ENCODE measurements at places on chromosomes 12 and 14.

- no peak for DNase-seq
Measured at GRCh38 chr14:87142551-87143211, 850.3 kb downstream of the GALC start.

DNA sequence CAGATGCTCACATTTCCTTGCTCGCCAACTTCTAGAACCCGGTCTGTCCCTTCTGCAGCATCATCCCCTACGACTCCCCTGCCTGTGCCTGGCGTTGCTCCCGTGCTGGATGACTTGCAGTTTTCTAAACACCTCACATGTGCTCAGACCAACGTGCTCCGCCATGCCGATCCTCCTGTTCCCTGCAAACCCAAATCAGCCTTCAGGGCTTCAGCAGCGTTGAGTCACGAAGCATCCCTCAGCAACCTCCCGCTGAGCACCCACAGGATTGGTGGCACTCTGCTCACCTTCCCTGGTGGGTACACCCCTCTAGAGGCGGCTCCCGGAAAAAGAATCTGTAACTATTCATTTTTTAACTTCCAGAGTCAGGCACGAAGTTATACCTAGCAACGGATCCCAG lies 2.8 kb upstream of the PIWIL1 start:
- DNase-seq, result no peak

GRCh38 chr14:105137481-105138020 lies 31.0 kb downstream of the JAG2 start:
- DNase-seq, result no peak

GRCh38 chr12:47097276-47097896 lies 17.6 kb upstream of the AMIGO2 start:
- DNase-seq, result no peak

DNA sequence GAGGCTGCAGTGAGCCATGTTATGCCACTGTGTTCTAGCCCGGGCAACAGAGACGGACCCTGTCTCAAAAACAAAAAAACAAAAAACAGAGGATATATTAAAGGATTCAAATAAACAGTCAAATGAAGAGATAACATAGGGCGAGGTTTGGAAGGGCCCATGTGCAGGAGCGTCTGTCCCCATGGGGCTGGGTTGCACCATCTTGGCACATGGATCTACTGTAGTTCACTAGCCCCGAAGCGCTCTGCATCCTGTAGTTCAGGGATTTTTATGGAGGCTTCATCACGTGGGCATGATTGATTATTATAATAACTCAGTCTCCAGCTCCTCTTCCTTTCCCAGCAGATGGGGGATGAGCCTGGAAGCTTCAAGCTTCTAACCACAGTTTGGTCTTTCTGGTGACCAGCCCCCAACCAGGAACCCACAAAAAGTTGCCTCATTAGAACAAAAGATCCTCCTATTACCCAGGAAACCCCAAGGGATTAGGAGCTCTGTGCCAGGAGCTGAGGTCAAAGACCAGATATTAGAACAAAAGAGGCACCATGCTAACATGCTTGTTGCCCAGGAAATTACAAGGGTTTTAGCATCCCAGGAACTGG lies 59.9 kb downstream of the HCAR2 start:
- DNase-seq, result peak; percentile 86

DNA sequence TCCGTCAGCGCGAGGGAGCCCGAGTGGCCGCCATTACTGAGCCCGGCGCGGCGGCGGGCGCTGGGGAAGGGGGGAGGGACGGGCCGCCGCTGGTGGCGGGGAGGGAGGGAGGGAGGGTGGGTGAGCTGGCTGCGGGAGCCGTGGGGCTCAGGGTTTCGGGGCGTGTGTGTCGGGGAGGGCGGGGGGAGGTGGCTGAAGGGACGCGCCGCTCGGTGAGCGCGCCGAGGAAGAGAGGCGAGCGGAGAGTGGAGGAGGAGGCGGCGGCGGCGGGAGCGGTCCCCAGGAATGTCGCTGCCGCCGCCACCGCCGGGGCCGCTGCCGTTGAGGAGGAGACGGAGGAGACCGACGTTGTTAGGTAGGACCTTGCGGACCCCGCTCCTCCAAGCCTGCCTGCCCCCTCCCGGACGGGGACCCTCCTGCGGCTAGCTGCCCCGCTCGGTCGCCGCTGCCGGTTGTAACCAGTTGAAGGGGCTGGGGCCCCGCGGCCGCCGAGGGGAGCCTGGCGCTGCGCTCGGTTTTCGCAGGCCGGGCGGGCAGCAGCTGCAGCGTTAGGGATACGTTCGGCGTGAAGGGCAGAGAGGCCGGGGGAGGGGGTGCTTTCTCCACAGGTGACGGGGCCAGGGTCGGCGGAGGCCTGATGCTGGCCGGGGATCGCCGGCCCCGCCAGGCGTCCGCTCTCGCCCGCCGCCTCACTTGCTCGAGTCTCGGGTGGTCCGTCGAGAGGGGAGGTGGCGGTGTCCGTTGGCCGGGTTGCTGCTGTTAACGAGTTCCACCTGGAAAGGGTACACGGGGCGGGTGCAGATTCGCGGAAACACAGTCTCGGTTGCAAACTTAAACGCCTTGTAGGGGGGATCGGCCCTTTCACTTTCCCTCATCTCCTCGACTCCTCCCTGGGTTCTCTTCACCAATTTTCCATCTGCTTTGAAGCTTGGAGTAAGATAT lies at the start of gene ARHGAP5:
Gene ARHGAP5, plus strand, starts transcription at position 224 of the 942 bp plus-strand sequence. CDS start 13,366 bp downstream, outside the sequence.
- no peak for DNase-seq

DNA sequence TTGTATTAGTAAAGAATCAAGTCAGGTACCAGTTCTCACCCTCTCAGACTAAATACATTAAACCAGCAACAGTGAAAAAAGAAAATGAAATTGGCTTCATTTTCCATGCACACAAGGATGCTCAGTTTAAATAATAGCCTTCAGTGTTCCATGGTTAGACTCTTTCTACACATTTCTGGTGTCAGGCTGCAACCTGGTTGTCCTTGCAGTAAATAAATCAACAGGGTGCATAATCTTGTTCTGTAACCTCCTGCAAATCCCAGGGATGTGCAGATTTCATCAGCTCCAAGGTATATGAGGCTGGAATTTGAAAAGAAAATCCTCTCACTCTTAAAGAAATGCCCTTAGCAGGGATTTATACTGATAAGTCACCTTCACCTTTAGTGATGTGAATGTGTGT lies 46.7 kb upstream of the BTG1 start:
- DNase-seq, result no peak

GRCh38 chr12:50402264-50403000 lies 1.7 kb downstream of the LARP4 start:
- DNase-seq, result no peak

DNA sequence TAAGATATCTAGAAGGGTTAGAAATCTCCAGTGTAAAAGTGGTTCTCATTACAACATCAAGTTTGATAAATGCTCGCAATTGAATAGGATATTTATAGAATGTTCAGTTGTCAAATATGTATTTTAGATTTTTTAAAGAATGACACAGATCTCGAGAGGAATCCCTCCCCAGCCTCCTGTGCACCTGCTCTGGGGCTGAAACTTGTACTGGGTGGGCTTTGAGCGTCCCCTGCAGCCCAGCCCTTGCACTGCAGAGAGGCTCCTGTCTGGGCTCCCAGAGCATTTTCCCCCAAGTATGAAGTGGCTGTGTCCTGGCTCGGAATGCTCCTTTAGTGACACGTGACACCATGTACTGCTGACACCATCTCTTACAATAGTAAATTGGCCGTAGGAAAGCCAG lies 499.6 kb downstream of the TMEM121 start:
- DNase-seq, result no peak

- DNase-seq, result no peak
Measured at GRCh38 chr14:74421981-74422380, 4.0 kb downstream of the SYNDIG1L start.

GRCh38 chr14:77442196-77442595 lies 15.2 kb downstream of the VIPAS39 start:
- DNase-seq, result no peak

- no peak for DNase-seq
Measured at GRCh38 chr14:41830714-41831406, 224.2 kb downstream of the LRFN5 start.

DNA sequence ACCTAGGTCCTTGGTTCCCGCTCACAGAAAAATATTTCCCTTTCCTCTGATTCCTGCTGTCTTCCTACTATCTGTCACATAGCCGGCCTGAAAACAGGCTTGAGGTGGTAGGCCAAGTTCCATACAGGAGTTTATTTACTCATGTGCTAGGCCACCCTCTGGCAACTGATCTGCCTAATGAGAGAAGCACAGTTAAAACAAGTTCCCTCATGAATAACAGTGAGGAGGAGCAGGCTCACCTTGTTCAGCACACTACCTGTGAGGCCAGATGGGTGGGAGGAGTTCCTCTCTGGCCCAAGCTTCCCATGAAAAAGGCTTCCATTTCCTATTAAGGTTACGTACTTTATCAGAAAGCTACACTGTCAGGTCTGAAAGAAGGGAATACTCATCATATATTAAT lies 206.0 kb downstream of the MYRFL start:
- no peak for DNase-seq
